ENCODE measurements at places on chromosomes 2 and 18.

DNA sequence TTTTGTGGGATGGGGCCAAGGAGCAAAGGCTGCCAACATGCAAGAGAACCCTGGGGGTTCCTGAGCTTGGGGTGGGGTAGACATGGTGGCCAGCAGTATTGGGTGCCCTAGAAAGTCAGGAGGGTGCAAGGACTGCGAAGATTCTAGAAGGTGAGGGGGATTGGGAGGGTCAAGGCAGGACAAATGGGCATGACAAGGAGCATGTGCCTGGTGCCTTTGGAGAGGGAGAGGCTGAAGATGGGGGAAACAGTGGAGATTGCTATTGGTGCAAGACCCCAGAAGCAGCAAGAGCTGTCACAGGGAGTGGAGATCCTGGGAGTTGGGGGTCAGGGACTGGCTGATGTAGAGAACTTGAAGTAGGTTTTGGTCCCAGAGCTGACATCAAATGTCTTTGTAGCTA lies 7.5 kb downstream of the B3GNT2 start:
- no peak for DNase-seq

DNA sequence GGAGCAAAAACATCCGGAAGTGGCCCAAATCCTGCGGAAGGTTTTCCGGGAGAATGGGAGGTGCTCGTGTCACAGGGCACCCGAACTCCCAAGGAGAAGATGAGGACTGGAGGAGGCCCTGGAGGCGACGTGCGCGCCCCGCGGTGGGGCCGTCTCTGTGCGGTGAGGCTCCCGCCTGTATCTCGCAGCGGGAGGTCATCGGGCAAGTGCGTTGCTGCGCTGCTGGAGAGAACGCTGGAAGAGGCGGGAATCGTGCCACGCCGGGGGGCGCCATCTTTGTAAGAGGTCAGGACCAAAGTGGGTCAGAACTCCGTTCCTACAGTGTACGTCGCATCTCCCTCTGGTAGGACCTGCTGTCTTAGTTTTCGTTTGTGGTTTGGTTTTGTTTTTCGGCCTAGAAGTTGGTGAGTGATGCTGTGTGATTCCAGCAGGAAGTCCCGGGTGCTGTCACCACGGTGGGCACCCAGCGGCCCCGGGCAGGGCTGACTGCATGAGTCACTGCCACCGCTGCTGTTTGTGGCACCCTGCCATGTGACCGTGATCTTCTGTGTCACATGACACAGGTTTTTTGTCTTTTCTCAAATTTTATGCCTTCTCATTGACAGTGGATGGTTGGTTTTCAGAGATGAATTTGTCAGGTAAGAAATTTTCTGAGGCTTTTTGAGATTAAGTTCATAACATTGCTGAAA lies 21.5 kb upstream of the ATP9B start:
- DNase-seq: no peak

GRCh38 chr18:34773378-34773777 lies 63.3 kb downstream of the DTNA start:
- no peak for DNase-seq

- no peak for DNase-seq
Measured at GRCh38 chr2:218831378-218831990, at the start of gene PRKAG3. Gene PRKAG3 (minus strand): TSS chr2:218831803.

GRCh38 chr18:68847219-68847837 lies 49.4 kb downstream of the CCDC102B start:
- peak; percentile 53 for DNase-seq

GRCh38 chr2:111099402-111099801 lies 21.3 kb upstream of the BCL2L11 start:
- DNase-seq: no peak

- no peak for DNase-seq
Measured at GRCh38 chr18:8097927-8098326, 511.3 kb upstream of the RAB12 start.

GRCh38 chr2:45993476-45993991 lies 303.7 kb upstream of the EPAS1 start:
- peak; percentile 56 for DNase-seq

DNA sequence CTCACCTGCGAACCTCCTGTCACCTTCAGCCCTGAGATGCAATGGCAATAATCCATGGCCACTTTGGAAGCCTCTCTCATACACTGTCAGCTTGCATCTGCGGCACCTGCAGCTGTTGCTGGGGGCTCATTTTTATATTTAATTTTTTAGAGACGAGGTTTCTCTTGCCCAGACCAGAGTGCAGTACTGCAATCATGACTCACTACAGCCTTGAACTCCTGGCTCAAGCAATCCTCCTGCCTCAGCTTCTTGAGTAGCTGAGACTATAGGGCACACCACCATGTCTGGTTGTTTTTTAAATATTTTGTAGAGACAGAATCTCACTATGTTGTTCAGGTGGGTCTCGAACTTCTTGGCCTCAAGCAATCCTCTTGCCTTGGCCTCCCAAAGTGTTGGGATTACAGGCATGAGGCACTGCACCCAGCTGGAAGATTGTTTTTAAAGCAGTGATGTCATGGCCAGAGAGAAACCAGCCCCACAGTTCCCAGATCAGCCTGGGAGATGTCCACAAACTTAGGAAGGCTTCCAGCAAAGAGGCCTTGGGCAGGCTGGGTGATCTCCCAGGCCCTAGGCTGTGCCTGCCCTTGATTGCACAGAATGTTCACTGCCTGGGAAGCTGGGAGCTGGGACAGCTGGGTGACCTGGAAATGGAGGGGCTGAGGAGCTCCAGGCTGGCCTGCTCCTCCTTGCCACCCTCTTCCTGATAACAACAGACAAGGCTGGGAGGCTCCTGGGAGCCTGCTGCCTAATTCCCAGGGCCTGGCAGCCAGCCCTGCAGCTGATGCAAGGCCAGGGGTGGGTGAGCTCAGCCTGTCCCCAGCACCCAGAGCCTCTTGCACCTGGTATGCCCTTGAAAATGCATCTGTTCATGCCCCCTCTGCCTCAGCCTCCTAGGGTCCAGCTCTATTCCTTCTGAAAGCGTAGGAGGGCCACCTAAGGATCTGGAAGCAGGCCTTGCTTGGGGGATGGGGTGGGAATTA lies 27.1 kb downstream of the SH2D6 start:
- DNase-seq: peak; percentile 70

DNA sequence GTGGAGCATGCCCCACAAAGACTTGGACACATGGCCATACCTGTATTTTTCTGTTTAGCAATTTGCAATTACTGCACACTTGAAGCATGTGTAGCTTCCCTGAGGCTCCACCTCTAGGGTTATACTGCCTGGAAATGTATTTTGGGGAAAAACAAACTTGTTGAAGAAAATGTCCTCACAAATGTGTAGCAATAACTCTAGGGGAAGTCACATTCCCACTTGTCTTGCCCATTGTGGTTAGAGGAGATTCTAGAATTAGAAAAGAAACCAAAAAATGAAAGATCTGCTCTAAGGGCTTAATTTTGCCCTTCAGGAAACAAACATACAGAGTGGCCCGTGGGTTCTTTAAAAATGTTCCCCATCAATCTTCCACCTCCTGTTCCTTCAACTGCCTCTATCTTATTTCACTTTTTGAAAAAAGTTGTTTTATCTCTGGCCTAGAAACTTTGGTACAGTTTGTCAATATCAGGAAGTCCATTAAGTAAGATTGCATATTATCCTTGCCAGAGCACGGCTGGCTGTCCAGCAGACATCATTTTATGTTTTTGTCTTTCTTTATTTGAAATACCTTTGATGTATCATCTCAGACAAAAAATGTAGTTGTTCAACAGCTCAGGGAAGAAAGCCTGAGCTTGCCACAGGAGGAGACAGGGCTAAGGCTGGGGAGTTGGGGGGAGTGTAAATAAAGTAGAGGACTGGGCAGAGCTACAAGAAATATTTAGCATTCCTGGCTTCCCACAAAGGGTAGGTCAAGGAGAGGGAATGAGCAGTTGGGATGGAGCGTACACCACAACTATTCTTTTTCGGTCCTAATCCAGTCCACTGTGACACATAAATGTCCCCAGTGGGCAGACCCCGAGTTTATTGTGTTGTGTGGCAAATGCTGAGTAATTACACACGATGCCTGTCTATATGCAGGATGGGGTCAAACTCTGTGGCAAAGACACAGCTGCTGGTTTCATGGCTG lies 96.8 kb upstream of the CDC42EP3 start:
- DNase-seq: no peak

- DNase-seq: peak; percentile 4
Measured at GRCh38 chr2:95323347-95324155, 26.4 kb downstream of the KCNIP3 start.

DNA sequence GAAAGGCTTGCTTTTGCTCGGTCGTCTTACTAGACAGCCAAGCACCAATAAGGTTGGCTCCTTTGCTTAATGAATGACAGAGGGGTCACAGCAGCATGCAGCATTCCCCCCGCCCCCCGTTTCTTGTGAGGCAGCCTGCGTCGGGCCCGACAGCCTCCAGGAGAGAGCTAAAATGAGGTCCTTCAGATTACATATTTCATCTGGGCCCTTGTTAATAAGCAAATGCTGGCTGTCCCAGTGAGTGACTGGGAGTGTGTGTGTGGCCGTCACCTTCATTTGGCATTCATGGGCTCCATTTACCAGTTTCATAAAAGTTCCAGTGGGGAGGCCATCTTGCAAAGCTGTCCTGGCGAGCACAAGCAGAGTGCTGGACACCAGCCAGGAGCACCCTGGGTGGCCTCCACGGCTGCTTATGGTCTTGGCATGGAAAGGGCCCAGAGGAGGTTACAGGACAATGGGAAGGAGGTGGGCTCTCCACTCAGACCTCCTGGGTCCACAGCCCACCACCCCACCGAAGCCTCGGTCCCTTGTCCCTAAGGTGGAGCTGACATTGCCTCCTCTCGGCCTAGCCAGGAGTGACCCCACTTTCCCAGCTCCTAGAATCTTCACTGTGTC lies 37.2 kb downstream of the ODC1 start:
- DNase-seq: no peak

- no peak for DNase-seq
Measured at GRCh38 chr2:120821446-120822160, 85.9 kb downstream of the GLI2 start.

DNA sequence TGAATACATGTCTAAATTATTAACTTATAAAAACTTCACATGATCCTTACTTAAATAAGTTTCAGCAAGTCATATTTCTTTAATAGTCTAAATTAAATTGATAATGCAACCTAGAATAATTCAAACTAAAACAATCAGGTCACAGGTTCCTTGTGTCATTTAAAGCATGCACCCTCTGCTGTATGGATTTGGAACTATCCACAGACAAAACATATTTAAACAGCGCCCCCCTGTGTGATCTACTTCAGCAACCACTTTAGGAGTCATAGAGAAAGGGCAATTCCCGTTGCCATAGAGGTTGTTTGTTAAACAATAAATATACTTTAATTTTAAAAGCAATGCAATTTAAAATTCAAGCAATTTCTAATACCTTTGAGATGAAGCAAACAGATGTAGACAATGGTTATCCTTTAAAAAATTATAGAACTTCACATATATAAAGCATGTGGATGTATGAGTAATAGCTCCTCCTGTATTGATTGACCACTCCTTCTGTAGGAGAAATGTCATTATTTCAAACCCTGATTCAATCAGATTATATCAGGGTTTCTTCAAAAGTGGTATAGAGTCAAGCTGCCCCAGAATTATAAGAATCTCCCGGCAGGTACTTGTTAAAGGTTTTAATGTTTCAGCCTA lies 21.2 kb downstream of the GRB14 start:
- DNase-seq: peak; percentile 71

DNA sequence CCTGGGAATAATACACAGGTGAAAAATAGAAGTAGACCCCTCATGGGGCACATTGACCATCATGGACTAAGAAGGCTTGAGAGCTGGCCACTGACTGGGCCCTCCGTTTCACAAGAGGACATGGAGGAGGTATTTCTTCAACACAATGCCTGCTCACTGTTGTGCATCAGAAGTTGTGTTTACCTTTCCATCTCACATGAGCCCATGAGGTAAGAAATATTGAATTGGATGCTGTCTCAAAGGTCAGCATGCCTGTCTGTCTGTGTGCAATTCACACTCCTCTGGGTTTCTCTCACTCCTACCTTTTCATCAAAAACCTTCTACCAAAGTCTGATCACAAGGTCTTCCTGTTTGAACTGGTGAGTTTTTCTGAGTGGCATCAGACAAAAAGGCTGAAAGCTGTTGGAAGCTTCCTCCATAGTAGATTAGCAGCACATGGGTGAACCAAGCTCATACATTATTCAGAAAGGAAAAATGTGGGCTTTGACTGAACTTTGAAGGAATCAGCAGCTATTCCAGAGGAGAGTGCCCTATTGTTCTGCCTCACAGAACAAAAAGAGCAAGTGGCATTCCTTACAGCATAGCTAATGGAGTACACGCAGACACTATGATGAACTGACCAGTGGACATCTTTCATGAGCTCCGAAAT lies 143.2 kb upstream of the RND3 start:
- DNase-seq: peak; percentile 7

- DNase-seq: no peak
Measured at GRCh38 chr2:224884188-224884587, 158.1 kb downstream of the DOCK10 start.

DNA sequence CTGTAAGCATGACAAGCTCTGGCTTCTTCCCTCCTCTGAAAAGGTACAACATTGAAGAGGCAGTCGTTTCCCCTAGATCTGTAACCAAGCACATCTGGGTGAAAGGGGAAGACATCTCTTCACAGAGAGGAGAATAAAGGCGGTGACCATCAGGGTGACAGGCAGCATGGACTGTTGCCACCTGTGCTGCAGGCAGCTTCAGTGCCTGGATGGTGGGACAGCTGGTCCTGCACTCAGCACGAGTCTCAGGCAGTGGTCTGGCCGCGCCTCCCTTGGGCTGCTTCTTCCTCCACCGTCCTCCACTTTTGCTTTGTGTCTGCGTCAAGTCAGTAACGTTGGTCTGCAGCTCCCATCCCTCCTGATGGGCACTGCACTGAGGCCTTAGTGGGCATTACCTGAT lies 264.4 kb downstream of the NEDD4L start:
- no peak for DNase-seq

Measured in NCI-H2171 treated with DMSO at 0.1 percent for 48 hours (cell line).